ENCODE measurements at places on chromosomes 1 and 21.
A peak's percentile ranks its signal among the peaks of the same experiment; 100 is the strongest.

- DNase-seq, result no peak
Observed at GRCh38 chr1:213931836-213932235, 55.9 kb upstream of the PROX1 start.

DNA sequence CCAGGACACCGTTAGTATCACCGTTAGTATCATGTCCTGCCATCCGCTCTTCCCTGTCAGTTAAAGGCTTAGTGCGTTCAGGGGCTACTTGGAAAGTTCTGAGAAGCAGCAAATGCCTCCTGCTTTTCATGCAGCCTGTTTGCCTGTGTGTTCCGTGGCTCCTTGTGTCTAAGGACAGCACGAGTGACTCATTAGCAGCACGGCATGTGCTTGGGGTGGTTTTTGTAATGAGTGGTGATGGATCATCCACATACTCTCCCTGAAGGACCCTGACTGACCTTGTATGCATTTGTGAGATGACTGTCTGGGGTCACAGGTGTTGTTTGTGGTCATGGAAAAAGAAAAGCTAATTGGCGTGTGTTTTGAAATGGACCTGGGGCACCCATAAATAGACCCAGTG, 221.9 kb downstream of the PBX1 start:
- no peak for DNase-seq

DNA sequence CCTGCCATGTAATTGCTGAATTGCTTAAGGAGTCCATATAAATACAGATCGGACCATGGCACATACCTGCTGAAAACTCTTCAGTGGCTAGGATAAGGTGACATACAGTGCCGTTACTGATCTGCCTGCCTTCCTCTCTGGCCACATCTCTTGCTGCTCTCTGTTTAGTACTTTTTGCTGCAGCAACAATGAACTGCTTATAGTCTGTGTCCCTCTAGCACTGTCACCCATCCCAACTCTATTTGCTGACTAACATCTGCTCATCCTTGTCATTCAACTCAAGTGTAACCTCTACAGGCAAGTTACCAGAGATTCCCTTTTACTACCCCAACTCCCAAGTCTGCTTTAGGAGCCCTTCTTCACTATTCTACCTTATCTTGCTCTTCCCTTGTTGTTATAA, 65.6 kb downstream of the GTF2B start:
- DNase-seq, result no peak

GRCh38 chr1:189315035-189315901, 1162.4 kb downstream of the BRINP3 start:
- no peak for DNase-seq

GRCh38 chr1:169546087-169546995, 39.9 kb downstream of the F5 start:
- peak; percentile 56 for DNase-seq

- DNase-seq, result no peak
Observed at GRCh38 chr1:228369608-228370438, 36.8 kb downstream of the TRIM11 start.

DNA sequence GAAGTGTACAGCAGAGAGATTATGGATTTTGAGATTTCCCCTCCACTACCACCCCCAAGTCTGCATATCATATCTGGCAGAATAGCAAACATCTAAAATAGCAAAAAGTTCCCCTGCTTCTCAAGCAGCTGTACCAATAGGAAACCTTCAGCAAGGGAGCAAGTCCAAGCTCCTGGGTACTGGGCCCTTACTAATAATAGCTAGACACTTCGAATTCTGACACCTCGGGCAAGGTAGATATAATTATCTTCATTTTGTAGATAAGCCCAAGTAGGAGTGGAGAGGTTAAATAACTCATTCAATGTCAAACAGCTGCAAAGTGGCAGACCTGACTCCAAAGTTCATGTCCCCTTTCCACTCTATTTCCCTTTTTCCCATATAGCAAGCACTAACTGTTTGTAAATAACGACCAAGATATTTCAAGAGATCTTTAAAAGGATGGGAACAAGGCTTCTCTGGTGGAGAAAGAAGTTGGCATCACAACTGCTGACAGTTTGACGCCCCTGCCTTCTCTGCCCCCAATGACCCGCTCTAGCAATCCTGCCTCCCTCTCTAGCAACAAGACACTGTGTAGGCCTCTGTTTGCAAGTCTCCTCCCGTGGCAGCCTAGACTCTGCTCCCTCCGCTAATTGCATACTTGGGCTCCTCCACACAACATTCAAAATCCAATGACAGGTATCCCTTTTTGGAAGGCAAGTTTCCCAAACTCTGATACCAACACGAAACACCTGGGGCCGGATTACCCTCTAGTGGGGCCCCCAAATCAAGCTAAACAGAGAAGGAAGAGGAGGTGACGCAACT, 18.7 kb upstream of the ADAR start:
- no peak for DNase-seq

DNA sequence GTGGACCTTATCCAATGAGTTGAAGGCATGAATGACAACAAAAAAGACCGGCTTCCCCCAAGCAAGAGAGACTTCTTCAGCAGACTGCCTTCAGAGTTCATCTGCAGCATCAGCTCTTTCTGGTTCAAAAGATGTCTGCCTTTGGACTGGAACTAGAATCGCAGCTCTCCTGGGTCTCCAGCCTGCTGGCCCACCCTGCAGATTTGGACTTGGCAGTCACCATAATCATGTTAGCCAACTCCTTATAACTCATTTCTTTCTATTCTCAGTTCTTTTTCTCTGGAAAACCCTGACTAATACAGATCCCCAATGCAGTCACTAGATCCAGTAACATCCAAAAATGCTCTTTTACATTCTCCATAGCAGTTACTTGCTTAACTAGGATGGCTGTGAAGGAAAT, 89.2 kb upstream of the MARK1 start:
- no peak for DNase-seq

DNA sequence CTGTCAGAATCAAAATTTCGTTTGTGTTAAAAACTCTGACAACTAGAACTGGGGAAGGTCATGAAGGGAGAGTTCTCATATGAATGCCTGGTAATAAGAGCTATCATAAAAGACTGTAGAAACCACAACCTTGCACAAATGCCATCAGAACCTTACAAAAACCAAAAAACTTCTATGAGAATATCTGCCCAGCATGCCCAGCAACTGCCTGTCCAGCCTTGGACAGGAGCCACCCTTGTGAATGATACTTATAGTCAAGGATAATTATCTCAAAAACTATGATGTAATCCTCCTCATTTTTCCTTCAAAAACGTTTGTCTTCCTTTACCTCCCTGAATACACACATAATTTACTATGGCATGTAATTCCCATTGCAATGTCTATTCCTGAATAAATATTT, 53.4 kb upstream of the C1orf185 start:
- DNase-seq, result no peak

GRCh38 chr1:164569866-164570265, 10.9 kb downstream of the PBX1 start:
- no peak for DNase-seq

- no peak for DNase-seq
Observed at GRCh38 chr1:92839442-92839841, 7.6 kb downstream of the RPL5 start.

DNA sequence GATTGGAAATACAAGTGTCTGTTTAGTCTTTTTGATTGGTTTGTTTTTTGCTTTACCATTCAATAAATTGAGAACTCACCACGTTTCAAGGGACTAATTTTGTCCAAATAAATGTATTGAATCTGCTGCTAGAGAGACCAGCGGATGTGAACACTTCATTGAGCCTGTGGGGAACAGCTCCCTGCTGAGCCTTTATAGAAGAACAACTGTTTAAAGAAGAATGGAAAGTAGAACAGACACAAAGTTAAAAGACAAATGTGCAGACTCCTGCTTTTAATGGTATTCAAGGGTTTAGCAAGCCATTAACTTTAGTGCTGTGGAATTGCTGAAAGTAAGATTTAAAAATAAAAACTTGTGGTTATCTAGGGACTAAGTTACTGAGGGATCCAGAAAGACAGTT, 817.7 kb upstream of the B3GALT2 start:
- no peak for DNase-seq

GRCh38 chr1:68624233-68624632, 127.4 kb upstream of the DEPDC1 start:
- no peak for DNase-seq

- no peak for DNase-seq
Observed at GRCh38 chr21:42047821-42048613, 23.1 kb upstream of the UMODL1 start.

DNA sequence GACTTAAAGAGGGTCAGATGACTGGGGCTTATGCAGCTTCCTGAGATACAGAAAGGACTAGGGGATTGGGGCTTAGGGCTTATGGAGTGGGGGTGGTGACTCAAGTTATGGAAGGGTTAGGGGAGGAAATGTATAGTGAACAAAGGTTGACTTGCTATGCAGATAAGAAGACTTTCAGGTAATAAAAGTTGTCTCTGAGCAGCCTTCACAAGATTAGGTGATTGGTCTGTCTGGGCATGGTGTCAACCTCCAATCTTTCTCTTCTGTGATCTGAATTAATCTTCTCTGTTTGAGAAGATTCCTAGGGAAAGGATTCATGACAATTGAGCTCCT, 436.5 kb downstream of the SIPA1L2 start:
- no peak for DNase-seq

GRCh38 chr1:206586501-206587445, 25.5 kb downstream of the EIF2D start:
- no peak for DNase-seq

DNA sequence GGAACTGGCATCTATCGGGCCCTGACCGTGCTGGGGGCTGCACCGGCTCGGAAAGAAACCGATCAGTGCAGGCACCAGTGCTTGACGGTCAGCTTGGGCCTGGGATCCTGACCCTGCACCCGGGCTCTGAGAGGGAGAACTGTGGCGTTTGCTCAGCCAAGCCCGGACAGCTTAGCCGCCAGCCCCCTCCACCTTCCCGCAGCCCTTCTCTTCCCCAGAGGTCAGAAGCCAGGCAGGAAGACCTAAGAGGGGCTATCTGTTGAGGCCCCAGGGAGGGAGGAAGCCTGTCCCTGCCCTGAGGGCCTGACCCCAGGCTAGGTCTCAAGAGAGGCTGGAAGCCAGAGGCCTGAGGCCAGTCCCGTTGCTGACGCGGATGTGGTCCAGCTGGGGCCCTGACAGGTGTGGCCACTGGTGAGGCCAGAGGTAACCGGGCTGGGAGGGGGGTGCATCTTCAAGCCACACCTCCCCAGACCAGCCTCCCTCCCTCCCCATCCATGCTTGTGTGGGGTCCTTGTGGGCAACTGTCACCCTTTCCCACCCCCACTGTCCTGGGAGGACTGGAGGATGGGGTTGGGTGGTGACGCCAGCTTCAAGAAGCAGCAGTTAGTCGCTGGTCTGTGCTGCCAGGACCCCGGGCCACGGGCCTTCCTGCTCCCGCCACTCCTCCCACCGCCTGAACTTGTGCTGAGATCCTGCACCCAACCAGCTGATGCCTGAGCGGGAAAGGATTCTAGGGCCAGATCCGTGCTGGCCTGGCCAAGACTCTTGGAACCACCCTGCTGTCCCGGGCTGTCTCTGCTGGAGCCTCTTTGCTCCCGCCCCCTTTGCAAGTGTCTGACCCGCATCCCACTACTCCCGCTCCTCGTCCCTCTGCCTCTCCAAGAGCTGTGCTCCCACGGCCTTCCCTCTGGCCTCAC, 2.6 kb upstream of the DVL1 start:
- DNase-seq, result no peak

GRCh38 chr1:11648039-11648438, 6.2 kb downstream of the FBXO2 start:
- no peak for DNase-seq

GRCh38 chr1:169146576-169147214, 40.2 kb downstream of the ATP1B1 start:
- no peak for DNase-seq

GRCh38 chr1:90969241-90969640, 52.6 kb downstream of the ZNF644 start:
- no peak for DNase-seq

- DNase-seq, result no peak
Observed at GRCh38 chr1:189787201-189787600, 690.5 kb downstream of the BRINP3 start.

DNA sequence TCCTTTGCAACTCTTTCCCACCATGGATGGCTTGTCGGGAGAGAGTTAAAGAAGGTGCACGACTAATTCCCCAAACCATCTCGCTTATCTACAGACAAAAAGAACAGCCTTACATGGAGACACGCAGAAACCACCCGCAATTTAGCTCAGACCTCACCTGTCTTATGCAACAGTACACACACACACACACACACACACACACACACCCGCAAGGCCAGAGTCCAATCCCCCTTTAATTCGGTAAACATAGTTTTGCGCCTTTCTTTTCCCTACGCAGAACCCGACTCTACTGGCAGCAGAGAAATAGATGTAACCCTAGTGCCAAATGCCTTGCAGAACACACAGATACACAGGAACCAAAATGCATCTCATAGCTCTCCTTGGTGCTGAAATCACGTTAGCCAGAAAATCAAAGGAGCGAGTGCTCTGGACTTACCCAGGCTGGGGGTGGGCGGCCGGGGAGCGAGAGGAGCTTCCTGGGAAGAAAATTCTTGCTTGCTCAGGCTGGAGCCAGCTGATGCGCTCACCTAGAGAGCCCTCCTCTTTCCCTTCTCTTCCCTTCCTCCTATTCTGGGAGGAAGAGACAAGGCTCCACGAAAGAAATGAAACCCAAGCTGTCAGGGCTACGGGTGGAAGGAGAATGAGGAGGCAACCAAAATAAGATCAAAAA, 470 bp downstream of the TNR start:
- DNase-seq, result no peak

- no peak for DNase-seq
Observed at GRCh38 chr21:36854391-36854790, 112.1 kb downstream of the HLCS start.

DNA sequence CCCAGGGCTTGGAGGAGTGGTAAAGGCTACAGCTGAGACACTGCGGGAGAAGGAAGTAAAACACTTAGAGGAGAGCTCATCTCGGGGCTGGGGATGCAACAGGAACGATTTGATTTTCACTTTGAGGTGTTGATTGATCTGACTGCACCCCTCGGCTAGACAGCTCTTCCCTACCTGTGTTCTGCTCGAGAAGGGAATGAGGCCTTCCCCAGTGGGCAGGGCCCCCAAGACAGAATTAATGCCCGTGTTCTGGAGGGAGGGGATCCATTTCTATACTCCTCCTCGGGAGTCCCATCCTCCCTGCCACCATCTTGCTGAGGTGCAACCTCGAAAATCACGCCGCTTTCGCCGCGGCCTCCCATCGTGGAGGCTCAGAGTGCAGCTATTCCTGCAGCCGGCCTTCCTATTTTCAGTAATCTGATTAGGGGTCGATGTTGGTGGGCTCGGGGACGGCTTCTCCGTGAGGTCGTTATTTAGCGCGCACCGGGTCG, 2.4 kb downstream of the ATP2B4 start:
- no peak for DNase-seq

- no peak for DNase-seq
Observed at GRCh38 chr1:56505792-56506743, 73.3 kb downstream of the PLPP3 start.

GRCh38 chr1:210262897-210263272, 30.3 kb downstream of the SERTAD4 start:
- DNase-seq, result no peak

All from effector CD4-positive, alpha-beta T cell (primary cell).